ENCODE measurements at places on chromosomes 7 and 10.
A peak's percentile ranks its signal among the peaks of the same experiment; 100 is the strongest.

GRCh38 chr7:29878081-29878688 lies 71.9 kb downstream of the WIPF3 start:
- peak; percentile 42 for DNase-seq

GRCh38 chr10:16439295-16439694 lies 2.5 kb downstream of the PTER start:
- DNase-seq, result no peak

DNA sequence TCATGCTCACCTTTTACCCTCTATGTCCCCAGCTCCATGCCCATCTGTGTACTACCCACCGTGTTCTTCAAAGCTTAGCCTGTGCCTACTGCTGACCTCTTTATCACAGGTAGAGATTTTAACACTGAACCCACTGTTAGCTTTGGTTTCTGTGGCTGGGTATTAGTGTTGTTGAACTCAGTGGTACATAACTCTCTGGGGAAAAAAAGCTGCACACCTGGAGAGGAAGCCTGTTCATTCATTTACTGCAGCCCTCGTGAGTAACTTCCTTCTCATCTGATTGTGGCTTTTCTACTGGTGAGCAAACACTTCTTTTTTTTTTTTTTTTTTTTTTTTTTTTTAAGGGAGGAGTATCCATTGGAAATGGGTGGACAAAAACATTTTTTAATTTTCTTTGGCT lies 326.3 kb downstream of the CCSER2 start:
- no peak for DNase-seq

DNA sequence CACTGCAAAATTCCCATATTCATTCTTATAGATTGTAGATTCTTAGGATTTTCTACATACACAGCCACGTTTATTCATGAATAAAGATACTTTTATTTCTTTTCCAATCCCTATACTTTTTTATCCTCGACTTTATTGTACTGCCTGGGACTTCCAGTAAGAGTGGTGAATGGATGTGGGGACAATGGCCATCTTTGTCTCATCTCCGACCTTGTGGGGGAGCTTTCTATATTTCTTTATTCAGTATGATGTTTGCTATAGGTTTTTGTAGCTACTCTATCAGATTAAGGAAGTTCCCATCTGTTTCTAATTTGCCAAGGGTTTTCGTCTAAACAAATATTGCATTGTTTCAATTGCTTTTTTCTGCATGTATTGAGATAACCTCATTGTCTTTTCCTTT lies 184.3 kb downstream of the FOXP2 start:
- no peak for DNase-seq

- no peak for DNase-seq
Observed at GRCh38 chr7:142414135-142414534, 156.3 kb upstream of the PRSS58 start.

DNA sequence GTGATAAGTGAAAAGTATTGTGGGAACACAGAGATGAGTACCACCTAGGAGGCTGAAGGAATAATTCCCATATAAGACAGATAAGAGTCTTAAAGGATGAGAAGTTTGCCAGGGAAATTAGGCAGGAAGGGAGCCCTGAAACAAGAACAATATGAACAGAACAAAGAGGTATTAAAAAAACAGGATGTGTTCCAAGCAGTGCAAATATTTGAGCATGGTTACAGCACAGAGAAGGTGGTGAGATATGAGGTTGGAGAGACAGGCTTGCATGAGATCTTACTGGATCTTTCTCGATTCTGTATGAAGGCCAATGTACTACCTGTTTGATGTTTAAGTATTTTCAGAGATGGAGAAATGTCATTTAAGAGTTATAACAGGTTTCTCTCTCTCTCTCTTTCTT lies 20.3 kb downstream of the TAC1 start:
- no peak for DNase-seq

- peak; percentile 27 for DNase-seq
Observed at GRCh38 chr10:125344573-125345171, 184.3 kb upstream of the CTBP2 start.

DNA sequence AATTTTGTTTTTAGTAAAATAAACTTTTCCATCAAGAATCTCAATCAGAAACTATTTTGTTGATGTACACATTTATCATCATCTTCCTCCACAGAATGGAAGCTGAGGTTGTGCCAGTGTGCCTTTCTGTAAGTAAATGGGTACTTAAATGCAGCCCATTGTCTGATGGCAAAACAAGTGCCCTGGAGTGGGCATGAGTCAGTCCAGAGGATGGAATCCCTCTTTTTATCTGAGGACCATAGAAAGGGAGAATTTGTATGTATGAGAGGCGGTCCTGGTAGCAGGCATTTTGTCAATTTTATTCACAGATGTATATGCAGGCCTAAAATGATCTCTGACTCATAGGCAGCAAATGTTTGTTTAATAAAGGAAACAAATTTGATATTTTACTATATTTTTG lies 102.1 kb upstream of the MAGI2 start:
- no peak for DNase-seq

DNA sequence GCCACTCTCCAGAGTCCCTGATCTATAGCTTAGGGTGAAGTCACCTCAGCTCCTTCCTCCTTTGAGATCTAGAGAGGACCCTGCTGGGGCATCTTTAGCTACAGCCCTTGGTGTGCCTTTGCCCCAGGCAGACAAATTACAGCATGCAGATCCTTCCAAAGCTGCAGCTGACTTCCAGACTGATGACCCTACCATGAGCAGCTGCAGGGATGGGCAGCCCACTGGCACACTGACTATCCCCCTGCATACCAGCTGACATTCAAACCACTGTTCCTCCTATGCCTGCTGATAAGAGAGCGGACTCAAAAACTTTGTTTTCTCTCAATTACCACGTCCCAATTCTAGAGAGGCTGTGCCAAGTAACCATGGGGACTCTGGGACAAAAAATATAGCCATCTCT lies 70.6 kb downstream of the COL13A1 start:
- no peak for DNase-seq

GRCh38 chr7:27936047-27936767 lies 196.2 kb downstream of the TAX1BP1 start:
- no peak for DNase-seq

DNA sequence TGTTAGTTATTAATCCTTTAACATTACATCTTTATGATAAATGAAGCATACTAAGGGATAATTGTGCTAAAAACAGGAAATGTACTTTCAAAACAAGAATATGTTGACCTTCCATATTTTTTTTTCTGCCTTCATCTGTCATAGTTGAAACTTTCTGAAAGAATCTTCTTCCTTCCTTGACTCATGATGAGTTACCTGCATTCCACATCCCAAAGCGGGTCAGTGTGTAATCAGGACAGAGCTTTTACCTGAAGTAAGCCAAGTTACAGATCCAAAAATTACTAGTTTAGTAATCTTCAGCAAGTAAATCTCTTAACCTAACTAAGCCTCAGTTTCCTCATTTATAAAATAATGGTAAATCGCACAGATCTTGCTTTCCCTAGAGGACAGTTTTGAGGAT lies 13.4 kb upstream of the ARL4A start:
- no peak for DNase-seq

GRCh38 chr7:151859111-151859947 lies 17.6 kb downstream of the PRKAG2 start:
- DNase-seq, result no peak

GRCh38 chr7:38323156-38323555 lies 49.7 kb upstream of the TARP start:
- no peak for DNase-seq

- DNase-seq, result peak; percentile 83
Observed at GRCh38 chr10:45008524-45009161, 7.9 kb downstream of the ZNF22 start.

- DNase-seq, result no peak
Observed at GRCh38 chr7:103879928-103880600, 109.4 kb downstream of the RELN start.

- DNase-seq, result no peak
Observed at GRCh38 chr10:132374176-132374575, 22.8 kb upstream of the PWWP2B start.

- DNase-seq, result no peak
Observed at GRCh38 chr10:3867454-3868270, 82.7 kb upstream of the KLF6 start.

GRCh38 chr10:79129361-79129997 lies 60.7 kb downstream of the ZMIZ1 start:
- no peak for DNase-seq

GRCh38 chr7:157865351-157866165 lies 528.8 kb downstream of the DNAJB6 start:
- DNase-seq, result no peak

GRCh38 chr10:82267014-82267413 lies 392.0 kb downstream of the NRG3 start:
- no peak for DNase-seq

GRCh38 chr10:117421985-117422384 lies 46.7 kb upstream of the PDZD8 start:
- no peak for DNase-seq

DNA sequence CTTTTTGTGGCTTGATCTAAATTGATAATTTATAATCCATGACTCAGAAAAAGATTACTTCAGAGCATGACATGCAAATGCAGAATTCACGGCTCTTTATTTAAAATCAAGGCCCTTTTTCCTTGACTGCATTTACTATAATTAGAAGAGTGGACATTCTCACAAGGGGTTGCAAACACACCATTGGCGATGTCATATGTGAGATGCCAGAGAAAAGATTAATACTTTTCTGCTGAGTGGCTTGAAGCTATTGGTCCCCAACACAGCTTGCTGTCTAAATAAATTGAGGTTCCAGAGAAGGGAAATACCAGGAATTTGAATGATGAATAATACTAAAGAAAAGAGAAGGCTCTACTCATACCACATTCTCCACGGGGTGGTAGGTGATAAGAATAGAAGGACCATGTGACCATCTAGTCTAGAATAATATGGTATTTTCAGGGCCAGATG lies 78.7 kb upstream of the ARID5B start:
- no peak for DNase-seq

DNA sequence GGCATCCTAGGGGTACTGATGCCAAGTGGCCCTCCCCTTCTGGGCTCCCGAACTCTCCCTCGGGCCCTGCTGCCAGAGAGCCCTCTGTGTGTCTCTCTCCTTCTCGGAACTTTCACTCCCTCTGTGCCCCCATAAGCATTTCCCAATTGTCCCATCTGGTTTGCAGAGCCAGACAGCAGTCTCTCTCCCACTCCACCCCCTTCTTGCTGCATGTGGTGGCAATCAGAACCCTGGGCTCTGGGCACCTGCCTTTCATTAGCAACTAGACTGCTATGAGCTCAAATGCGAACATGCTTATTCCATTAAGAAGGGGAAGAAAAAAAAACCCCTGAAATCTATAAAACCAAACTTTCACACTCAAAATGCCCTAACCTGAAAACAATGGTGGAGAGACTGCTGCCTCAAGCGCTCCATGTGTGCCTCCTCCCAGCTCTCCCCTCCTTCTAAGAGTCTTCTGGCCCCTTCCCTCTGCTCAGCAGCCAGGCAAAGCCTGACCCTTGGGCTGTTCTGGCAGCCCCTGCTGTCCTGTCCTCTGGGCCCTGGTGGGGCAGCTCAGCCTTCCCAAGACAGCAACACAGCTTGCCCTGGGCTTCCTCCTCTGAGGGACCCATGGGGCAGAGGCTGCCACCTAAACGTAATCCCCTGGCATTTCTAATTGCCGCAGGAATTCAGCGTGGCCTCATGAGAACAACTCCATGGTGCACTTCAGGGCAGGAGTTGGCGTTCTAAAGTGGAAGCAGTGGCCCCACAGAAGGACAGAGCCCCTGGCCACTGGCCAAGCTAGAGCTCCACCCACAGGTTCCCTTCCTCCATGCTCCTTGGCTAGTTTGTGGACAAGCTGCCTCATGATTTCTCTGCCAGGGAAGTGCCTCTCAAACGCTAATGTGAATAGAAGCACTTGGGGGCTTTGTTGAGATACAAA lies 415.4 kb downstream of the PLXNA4 start:
- peak; percentile 45 for DNase-seq

GRCh38 chr10:108348215-108348614 lies 1183.7 kb upstream of the SORCS1 start:
- no peak for DNase-seq

DNA sequence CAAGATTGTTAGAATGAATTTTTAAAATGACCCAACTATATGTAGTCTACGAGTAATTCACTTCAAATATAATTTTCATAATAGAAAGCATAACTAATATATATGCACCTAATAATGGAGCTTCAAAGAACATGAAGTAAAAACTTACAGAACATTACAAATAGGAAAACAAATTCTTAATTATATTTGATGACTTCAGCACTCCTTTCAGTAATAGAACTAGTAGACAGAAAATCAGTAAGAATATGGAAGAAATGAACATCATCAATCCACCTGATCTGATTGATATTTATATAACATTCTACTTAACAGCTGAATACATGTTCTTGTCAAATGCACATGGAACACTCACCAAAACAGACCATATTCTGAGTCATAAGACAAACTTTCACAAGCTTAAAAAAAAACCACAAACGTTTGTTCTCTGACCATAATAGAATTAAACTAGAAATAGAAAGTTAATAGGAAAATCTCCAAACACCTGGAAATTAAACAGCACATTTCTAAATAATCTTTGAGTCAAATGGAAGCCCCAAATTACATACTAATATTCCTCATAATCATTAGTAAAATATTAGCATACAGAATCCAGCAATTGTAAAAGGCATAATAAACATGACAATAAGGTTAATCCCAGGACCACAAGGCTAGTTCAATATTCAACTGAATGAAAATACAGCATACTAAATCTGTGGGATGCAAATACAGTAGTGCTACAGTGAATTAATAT lies 48.0 kb downstream of the BRAF start:
- no peak for DNase-seq

DNA sequence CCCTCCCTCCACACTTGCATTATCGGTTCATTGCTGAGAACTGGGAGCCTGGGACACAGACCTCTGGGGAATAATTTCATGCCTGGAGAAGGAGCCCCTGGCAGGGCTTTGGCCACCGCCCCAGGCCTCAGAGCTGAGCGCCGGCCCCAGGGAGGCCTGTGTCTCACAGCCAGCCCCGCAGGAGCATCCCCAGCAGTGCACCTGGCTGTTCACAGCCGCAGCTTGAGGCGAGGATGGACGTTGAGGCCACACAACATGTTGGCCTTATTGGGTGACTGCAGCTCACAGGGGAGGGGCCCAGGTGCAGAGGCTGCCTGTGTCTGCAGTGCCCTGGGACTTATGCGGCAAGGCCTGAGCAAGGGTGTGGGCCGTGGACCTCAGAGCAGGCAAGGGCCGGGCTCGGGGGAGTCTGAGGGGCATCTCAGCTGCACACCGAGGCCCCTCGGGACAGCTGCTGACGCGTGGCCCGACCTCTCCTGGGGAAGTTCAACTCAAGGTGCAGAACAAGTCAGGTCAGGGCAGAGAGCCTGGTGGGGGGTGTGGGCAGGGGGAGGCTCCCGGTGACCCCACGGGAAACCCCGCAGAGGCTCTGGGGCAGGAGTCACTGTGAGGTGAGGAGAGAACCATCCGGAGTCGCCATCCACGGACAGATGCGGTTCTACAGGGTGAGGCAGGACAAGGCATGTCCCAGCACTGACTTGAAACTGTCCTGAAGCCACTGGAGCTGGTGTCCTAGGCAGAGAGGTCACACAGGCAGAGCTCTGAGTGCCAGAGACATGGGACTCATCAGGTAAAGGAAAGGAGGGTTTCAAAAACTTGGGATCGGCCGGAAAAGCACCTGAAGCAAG lies 13.1 kb upstream of the UBE3C start:
- DNase-seq, result no peak

- no peak for DNase-seq
Observed at GRCh38 chr10:126137562-126138221, 241.3 kb downstream of the FANK1 start.
